ENCODE measurements at places on chromosomes 3 and 15.

DNA sequence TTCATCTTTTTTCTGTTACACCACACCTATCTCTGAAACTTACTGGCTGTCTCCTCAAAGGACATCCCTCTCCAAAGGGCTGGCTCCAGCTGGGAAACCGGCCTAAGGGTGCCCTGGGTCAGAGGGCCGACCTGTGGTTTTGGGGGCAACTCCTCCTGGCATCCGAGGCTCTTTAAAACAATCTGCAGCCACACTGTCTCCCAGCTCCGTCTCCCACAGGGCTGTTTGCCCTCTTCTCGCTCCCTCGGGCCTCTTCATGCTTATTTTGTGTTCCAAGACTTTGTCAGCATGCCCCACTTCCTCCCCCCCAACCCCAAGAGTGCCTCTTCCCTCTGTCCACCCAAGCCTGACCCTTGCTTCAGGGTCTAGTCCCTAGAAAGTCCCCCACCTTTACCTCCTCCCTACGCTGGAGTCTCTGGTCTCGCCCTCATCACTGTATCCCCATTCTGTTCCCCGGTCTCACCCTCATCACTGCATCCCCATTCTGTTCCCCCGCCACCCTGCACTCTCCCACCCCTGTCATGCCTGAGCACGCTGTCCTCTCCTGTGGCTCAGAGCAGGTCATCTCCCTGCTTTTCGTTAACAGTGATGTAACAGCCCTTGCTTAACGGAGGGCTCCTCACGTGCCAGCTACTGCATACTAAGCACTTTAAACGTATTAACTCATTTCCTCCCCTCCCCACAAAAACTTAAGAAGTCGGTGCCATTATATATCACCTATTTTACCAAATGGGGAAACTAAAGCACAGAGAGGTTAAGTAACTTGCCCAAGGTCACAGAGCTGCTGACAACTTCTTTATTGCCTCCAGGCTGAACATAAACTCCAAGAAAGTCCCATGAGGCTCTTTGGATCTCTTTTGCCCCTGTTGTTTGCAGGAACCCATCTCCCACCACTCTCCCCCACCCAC lies 1.1 kb upstream of the CSK start:
- no peak for DNase-seq

DNA sequence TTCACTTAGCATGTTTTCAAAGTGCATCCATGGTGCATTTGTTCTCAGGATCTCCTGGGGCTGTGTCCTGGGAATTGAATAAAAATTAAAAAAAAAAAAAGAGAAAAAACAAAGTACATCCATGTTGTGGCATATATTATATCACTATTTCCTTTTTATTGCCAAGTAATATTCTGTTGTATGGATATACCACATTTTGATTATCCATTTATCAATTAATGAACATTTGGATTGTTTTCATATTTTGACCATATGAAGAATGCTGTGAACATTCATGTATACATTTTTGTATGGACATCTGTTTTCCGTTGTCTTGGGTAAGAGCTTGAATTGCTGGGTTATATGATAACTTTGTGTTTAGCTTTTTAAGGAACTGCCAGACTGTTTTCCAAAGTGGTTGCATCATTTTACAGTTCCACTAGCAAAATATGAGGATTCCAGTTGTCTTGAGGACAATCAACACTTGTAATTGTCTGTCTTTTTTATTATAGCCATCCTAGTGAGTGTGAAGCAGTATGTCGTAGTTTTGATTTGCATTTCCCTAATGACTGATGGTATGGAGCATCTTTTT lies 44.5 kb downstream of the CTDSPL2 start:
- DNase-seq = no peak

GRCh38 chr15:68626283-68626682 lies 47.5 kb downstream of the CORO2B start:
- no peak for DNase-seq

DNA sequence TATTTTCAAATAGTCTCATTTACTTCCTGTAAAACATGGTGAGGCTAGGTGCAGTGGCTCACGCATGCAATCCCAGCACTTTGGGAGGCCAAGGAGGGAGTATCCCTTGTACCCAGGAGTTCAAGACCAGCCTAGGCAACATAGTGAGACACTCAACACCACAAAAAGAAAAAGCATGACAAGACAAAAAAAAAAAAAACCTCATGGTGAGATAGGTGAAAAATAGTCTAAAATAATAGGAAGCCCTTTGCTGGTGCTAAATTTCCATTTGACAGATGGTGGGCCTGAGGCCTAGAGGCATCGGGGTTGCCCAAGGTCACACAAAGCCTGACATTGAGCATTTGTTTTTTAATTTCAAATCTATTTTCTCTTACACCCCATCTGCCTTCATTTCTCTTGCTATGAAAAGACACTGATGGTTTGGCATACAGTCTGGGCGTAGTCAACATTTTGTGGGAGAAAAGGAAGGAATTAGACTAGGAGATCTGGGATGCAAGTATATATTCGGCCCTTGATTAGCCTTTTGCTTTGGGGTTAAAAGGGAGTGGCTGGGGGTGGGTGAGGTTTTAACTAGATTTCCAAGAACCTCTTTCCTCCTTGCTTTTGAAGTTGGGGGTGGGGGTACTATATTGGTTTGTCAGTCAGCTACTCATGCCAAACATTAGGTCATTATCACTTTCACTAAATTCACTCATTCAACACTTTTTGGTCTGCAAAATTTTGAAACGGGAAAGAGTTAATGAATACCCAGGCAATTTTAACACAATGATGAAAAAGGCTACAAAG lies 11.3 kb downstream of the RAB8B start:
- DNase-seq = no peak

DNA sequence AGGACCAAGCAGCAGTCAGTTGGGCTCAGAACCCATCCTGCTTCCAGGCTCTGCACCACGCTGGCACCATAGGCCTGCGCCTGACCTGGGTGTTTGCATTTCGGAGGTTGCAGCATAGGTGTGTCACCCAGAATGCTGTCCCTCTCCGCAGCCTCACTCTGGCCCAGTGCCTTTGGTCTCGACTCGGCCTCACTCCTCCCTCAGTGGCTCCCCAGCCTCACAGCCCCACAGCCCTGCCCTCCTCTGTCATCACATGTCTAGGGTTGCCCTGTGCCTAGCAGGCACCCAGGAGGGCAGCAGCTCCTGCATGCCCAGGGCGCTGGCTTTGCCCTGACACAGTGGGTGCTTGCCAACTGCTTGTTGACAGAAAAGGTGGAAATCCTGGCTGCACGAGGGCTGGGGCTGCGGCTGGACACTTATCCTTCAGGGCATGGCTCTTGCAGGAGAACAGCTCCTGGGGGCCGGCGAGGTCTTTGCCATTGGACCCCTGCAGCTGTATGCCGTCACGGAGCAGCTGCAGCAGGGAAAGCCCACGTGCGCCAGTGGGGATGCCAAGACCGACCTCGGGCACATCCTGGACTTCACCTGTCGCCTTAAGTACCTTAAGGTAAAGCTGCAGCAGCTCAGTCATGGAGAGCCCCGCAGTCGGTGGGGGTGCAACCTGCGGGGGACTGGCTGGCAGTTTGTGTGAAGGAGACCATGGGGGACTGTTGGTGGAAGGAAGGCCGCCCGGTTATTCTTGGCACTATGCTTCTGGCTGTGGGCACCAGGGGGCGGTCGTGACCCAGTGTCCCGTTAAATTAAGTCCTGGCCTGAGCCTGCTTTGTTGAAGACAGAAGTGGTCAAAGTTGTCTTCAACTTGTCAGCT lies 16.2 kb downstream of the NISCH start:
- no peak for DNase-seq
